ENCODE measurements at places on chromosomes 2 and 18.

DNA sequence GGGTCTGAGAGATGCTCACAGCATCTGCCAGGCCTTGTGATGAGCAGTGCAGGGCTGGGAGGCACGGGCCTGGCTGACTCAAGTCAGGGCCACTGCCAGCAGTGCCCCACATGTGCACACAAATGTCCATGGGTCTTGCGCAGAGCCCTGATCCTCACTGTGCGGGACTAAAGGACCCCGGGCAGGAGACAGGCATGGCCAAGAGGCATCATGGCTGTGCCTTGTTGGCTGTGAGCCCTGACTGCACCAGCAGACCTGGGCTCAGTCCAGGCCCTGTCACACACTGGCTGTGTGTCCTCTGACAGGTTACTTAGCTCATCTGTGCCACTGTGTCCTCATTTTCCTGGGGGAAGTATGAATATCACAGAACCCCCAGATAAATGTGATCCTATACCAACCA is 4.0 kb downstream of the KCNIP3 start:
- H3K27me3 ChIP-seq: peaks cover 9% of the 10 kb centered on the region
- peaks cover 35% of the 10 kb centered on the region for H3K4me1 ChIP-seq
- no peak for DNase-seq
- H3K27ac ChIP-seq: no peak overlapping the region

DNA sequence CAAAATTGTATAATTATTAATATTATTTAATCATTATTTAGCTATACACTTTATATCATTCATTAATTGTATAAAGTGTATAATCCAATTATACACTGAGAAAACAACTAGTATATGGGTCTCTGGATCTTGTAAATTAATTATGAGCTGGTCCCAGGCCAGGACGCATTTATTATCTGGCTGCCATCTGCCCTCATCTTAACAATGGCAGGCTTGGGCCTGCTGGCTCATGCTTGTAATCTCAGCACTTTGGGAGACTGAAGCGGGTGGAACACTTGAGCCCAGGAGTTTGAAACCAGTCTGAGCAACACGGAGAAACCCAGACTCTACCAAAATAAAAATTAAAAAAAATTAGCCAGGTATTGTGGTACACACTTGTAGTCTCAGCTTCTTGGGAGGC is 502.2 kb upstream of the NRXN1 start:
- no peak overlapping the region for H3K27ac ChIP-seq
- DNase-seq: no peak
- H3K4me1 ChIP-seq: no peaks in the 10 kb centered on the region
- H3K36me3 ChIP-seq: no peaks in the 10 kb centered on the region
- peaks cover 2% of the 10 kb centered on the region for H3K27me3 ChIP-seq

DNA sequence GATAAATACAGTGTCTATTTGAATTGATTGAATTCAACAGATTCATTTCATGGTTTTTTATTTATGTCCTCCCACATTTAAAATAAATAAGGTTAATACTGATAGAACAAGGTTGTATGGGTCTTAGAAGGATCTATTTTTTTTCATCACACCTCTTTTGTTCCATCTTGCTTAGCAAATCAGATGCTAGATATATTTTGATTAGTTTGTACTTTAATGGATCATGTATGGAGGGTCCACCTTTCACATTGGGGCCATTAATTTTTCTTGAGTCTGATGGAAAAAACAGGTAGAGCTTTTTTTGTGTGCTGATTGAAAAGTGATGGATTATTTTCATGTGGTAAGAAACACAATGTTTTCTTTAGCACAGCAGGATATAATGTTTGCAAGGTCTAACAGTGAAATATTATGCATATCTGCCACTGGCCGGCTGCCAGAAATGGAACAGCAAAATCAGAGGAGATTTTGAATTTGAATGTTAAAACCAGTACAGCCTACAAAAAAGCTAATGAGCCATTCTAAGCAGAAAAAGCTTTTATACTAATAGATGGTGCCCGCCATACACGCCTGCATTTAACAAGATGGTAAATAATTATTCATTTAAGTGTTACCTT is 188.1 kb upstream of the ETAA1 start:
- peaks cover 17% of the 10 kb centered on the region for H3K4me1 ChIP-seq
- no peaks in the 10 kb centered on the region for H3K36me3 ChIP-seq
- DNase-seq: no peak

DNA sequence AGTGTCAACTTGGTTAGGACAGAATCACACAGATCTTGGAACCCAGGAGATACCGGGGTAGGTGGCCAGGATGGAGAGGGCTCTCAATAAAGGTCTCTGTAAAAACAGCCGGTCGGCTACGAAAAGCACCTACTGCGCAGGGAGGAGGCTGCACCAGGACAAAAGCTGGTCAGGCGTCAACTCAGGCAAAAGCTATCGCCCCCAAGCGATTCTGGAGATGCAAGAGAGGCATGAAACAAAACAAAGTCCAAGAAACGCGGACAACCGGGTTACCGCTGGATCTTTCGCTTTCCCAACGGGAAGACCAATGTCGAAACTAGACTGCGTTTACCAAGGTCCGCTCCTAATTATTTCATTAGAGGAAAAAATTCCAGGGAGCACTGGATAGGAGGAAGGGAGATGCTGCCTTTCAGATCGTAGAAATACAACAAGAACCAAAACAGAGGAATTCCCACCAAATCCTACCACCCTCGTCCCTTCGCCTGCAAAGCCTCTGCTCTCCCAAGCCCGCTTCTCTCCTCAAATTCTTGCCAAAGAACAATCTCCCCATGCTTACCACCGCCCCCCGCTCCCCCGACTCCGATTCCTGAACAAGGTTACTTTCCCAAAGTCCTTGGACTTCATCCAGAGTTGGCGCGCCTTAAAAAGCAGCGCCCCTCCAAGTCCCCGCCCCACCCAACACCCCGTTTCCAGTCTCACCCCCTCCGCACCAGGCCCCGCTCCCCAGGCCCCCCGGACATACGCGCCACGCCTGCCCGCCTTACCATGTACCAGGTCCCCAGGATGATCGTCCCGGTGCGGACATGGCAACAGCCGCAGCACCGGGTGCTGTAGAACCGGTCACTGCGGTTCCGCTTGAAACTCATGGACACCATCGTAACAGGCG is 539 bp downstream of the LAPTM4A start:
- H3K27ac ChIP-seq: no peak overlapping the region
- no peak overlapping the region for H3K4me3 ChIP-seq
- H3K27me3 ChIP-seq: peaks cover 14% of the 10 kb centered on the region
- peak; percentile 47 for DNase-seq
- H3K4me1 ChIP-seq: peaks cover 22% of the 10 kb centered on the region

GRCh38 chr2:167595021-167595420 is 652.4 kb downstream of the STK39 start:
- H3K4me1 ChIP-seq: no peaks in the 10 kb centered on the region
- no peaks in the 10 kb centered on the region for H3K27me3 ChIP-seq
- no peak overlapping the region for H3K27ac ChIP-seq
- H3K36me3 ChIP-seq: no peaks in the 10 kb centered on the region
- DNase-seq: no peak

GRCh38 chr2:126963390-126963789 is 64.7 kb downstream of the TEX51 start:
- peaks cover 10% of the 10 kb centered on the region for H3K4me1 ChIP-seq
- no peak overlapping the region for H3K27ac ChIP-seq
- H3K4me3 ChIP-seq: no peak overlapping the region
- peaks cover 12% of the 10 kb centered on the region for H3K36me3 ChIP-seq
- no peak for DNase-seq

GRCh38 chr2:43278564-43279220 is 52.3 kb upstream of the ZFP36L2 start:
- peak overlapping the region; percentile 49 for H3K27ac ChIP-seq
- DNase-seq: no peak
- H3K27me3 ChIP-seq: peaks cover 4% of the 10 kb centered on the region
- peaks cover 41% of the 10 kb centered on the region for H3K36me3 ChIP-seq
- peaks cover 37% of the 10 kb centered on the region for H3K4me1 ChIP-seq

DNA sequence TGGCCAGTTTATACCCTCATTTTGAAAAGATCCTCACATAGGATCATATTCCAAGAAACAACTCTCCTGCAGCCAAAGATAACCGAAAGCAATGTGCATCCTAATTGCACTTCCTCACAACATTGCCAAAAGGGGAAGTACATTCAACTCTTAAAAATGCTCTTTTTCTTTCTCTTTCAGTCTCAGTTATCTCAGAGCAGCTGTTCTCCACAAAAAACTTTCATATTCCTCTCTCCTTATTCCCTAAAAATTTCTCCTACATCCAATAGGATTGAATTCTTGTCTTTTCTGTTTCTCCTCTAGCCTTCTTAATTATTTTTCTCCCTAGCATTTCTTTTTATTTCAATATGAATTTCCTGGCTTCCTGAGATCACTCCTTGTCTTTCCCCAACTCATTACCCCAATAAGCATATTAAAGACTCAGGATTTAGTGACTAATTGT is 7.4 kb upstream of the VRK2 start:
- no peaks in the 10 kb centered on the region for H3K27me3 ChIP-seq
- H3K4me3 ChIP-seq: no peak overlapping the region
- H3K36me3 ChIP-seq: peaks cover 6% of the 10 kb centered on the region
- DNase-seq: no peak

GRCh38 chr2:240112914-240113690 is 23.0 kb downstream of the COPS9 start:
- no peaks in the 10 kb centered on the region for H3K36me3 ChIP-seq
- H3K27me3 ChIP-seq: peaks cover 72% of the 10 kb centered on the region
- no peaks in the 10 kb centered on the region for H3K4me1 ChIP-seq
- no peak overlapping the region for H3K27ac ChIP-seq
- no peak for DNase-seq

DNA sequence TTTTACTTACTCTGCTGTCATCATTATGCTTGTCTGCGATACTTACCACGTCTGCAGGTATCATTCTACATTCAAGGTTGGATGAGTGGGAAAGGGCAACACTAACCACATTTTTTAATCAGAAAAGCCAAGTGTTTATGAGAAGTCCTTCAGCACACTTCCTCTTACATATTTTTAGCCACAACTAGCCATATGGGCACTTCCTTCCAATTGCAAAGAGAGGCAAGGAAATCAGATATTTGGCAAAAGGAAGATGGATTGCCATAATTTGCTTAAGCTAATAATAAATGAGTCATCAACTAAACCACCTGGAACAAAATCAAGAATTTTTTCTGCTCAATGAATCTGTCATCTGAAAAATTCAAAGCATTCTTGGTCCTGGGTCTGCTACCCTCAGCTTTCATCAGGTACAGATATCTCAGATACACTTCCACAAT is 16.7 kb upstream of the MRO start:
- no peaks in the 10 kb centered on the region for H3K4me1 ChIP-seq
- H3K27me3 ChIP-seq: peaks cover 7% of the 10 kb centered on the region
- no peaks in the 10 kb centered on the region for H3K36me3 ChIP-seq

GRCh38 chr2:178377046-178377445 is 73.9 kb downstream of the PRKRA start:
- no peaks in the 10 kb centered on the region for H3K4me1 ChIP-seq
- peaks cover 10% of the 10 kb centered on the region for H3K36me3 ChIP-seq
- H3K4me3 ChIP-seq: no peak overlapping the region
- DNase-seq: no peak
- no peaks in the 10 kb centered on the region for H3K27me3 ChIP-seq
- no peak overlapping the region for H3K27ac ChIP-seq

GRCh38 chr2:126342457-126342856 is 313.5 kb upstream of the GYPC start:
- peaks cover 7% of the 10 kb centered on the region for H3K27me3 ChIP-seq
- H3K36me3 ChIP-seq: no peaks in the 10 kb centered on the region
- H3K27ac ChIP-seq: no peak overlapping the region
- H3K4me3 ChIP-seq: no peak overlapping the region

- no peak for DNase-seq
- no peaks in the 10 kb centered on the region for H3K27me3 ChIP-seq
- H3K4me1 ChIP-seq: peaks cover 24% of the 10 kb centered on the region
- H3K27ac ChIP-seq: no peak overlapping the region
- no peak overlapping the region for H3K4me3 ChIP-seq
- H3K36me3 ChIP-seq: peaks cover 16% of the 10 kb centered on the region
Observed at GRCh38 chr2:241289597-241289996, 25.9 kb downstream of the HDLBP start.

- H3K27me3 ChIP-seq: peaks cover 3% of the 10 kb centered on the region
- H3K4me1 ChIP-seq: peaks cover 38% of the 10 kb centered on the region
- no peak overlapping the region for H3K4me3 ChIP-seq
- H3K27ac ChIP-seq: no peak overlapping the region
Observed at GRCh38 chr2:25071966-25072365, 30.1 kb downstream of the EFR3B start.

DNA sequence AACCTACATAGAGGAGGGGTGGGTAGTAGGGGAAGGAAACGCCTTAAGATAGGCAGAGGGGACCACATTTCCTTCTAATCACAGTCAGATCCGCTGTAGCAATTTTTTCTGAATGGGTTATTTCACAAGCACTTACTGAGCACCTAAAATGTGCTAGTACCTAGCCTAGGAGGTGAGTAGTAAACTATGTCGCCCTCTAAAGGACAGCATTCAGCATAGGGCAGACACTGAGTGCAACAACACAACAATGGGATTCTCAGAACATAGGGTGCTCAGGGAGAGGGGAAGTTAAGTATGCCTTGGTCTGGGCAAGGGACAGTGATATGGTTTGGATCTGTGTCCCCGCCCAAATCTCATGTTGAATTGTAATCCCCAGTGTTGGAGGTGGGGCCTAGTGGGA is 166.1 kb upstream of the RAB6C start:
- peaks cover 8% of the 10 kb centered on the region for H3K36me3 ChIP-seq
- no peak for DNase-seq
- H3K27me3 ChIP-seq: peaks cover 12% of the 10 kb centered on the region
- H3K27ac ChIP-seq: no peak overlapping the region

- peaks cover 2% of the 10 kb centered on the region for H3K27me3 ChIP-seq
- peak overlapping the region; percentile 100 for H3K27ac ChIP-seq
- no peaks in the 10 kb centered on the region for H3K36me3 ChIP-seq
- H3K4me1 ChIP-seq: peaks cover 66% of the 10 kb centered on the region
Observed at GRCh38 chr18:79566771-79567431, 112.7 kb upstream of the CTDP1 start.

- H3K36me3 ChIP-seq: peaks cover 12% of the 10 kb centered on the region
- H3K4me3 ChIP-seq: no peak overlapping the region
- H3K4me1 ChIP-seq: peaks cover 32% of the 10 kb centered on the region
- H3K27ac ChIP-seq: no peak overlapping the region
Observed at GRCh38 chr18:9868857-9869714, 16.7 kb upstream of the TXNDC2 start.

GRCh38 chr18:49274188-49274714 is 186.2 kb downstream of the DYM start:
- H3K27me3 ChIP-seq: no peaks in the 10 kb centered on the region
- H3K27ac ChIP-seq: no peak overlapping the region
- H3K4me1 ChIP-seq: no peaks in the 10 kb centered on the region
- peaks cover 12% of the 10 kb centered on the region for H3K36me3 ChIP-seq
- no peak overlapping the region for H3K4me3 ChIP-seq
- DNase-seq: no peak

GRCh38 chr2:8626572-8626971 is 55.3 kb upstream of the ID2 start:
- no peaks in the 10 kb centered on the region for H3K36me3 ChIP-seq
- DNase-seq: no peak
- peaks cover 67% of the 10 kb centered on the region for H3K4me1 ChIP-seq
- H3K4me3 ChIP-seq: no peak overlapping the region
